ENCODE measurements at places on chromosomes 3 and 15.
A peak's percentile ranks its signal among the peaks of the same experiment; 100 is the strongest.

DNA sequence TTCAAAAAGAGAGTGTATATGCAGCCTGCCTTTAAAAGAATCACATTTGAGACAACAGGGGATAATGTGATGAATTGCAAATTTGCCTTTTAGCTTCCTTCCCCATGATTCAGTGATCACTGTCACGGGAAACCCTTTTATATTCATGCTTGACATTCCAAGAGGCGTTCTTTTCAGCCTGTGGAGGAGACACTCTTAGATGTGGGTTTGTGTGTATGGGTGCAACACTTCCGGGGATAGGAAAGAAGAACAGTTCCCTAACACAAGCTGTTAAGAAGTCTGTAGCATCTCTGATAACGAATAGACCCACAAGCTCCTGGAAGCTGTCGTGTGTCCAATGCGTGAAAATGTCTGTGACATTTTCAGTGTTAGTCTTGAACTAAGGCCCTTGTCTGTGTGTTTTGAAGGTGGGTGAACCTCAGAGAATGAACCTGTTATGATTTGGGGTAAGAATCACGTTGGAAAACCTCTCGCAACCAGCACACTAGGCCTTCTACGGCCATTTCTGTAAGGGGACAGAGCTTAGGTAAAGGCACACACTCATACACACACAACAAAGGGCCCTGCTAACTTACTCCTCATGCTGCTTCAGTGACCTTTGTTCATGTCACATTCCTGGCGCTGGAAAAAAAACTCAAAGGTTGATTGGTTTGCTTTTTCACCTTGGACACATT is 229.2 kb upstream of the ST8SIA2 start:
- no peak for DNase-seq

- no peak for DNase-seq
Observed at GRCh38 chr15:69926721-69927120, 171.0 kb downstream of the TLE3 start.

DNA sequence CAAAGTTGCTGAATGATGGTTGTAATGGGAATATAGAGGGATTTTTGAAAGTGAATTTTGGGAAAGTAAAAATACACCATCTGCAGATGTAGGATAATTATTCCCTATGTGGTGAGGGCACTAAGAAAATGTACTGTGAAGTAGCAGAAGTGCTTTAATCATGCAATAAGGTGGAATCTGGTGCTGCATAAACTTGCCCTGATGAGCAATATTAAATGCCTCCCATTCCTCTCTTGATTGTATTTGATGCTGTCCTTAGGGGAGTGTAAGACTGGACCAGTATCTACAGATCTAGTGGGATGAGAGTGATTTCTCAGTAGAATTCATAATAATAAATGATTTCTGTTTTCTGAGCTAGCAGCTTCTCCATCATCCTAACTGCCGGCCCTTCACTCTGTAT is 47.7 kb upstream of the ATP2C1 start:
- DNase-seq = no peak

- DNase-seq = no peak
Observed at GRCh38 chr3:29167180-29167579, 113.7 kb upstream of the RBMS3 start.

- DNase-seq = no peak
Observed at GRCh38 chr3:124428372-124429128, 301.7 kb upstream of the UMPS start.

- no peak for DNase-seq
Observed at GRCh38 chr15:91787198-91787597, 66.3 kb upstream of the SLCO3A1 start.

DNA sequence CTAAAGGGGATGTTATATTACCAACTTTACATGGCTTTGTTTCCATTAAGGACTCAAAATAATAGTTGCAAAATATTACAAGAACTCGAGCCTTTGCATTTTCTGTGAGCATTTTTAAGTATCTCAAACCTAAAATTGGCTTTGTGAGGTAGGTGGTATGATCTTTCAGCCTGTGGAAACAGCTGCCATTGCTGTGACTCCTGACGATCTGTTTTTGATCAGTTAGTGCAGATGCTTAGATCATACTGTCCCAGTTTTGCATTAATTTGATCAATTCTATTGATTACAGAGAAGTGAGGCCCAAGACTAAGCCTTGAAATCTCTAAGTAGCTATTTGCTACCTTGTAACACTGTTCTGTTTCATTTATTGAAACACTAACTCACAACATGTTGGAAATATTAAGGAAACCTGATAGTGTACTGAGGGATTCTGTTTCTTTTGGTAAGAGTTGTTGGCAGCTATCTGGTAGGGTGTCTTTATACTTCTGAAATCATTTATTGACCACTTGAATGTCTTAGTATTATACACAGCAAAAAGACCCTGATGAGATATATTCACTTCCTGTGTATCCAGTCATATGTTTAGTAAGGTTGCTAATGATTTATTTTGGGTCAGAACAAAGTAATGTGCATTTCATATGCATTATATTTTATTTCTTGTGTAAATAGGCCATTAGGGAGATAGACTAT is 14.8 kb downstream of the SKIL start:
- no peak for DNase-seq

DNA sequence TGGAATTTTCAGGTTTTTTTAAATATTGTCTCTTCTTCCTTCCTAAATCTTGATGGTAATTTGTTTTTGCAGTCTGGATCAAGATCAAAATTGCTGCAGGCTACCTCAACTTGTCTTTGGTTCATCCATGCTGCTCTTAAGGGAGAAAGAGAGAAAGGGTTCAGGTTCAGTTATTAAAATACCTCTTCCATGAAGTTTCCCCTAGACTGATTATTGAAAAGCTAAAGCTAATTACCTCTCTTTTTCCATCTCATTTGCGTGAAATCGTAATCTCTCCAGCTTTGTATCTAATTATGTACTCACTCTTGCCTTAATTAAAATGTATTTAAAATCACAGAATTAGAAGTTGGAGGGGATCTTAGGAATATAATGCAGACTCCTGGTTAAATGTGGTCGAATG is 52.7 kb downstream of the SLC28A2 start:
- no peak for DNase-seq

GRCh38 chr3:44476963-44477311 is 533 bp downstream of the ZNF445 start:
- no peak for DNase-seq

DNA sequence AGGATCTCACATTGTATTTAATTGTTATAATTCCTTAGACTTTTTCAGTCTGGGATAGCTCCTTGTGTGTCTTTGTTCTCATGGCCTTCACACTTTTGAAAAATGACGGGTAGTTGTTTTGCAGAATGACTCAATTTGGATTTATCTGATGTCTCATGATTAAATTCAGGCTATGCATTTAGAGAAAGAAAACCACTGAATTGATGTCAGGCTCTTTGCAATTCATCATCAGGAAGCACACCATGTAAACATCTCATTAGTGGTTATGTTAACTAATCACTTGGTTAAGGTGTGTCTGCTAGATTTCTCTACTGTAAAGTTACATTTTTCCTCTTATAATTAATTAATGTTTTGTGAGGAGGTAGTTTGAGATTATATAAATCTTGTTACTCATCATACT is 8.0 kb upstream of the SLC22A13 start:
- peak; percentile 66 for DNase-seq

Data from activated CD4-positive, alpha-beta T cell treated with anti-CD3 and anti-CD28 coated beads, Interleukin-2, Interleukin-4, amounts not matched to agents 100 ng/mL and 50 ng/mL, durations not matched to agents 16 hours and 8 hours (primary cell).